ENCODE measurements at places on chromosomes 12 and 14.
A peak's percentile ranks its signal among the peaks of the same experiment; 100 is the strongest.

DNA sequence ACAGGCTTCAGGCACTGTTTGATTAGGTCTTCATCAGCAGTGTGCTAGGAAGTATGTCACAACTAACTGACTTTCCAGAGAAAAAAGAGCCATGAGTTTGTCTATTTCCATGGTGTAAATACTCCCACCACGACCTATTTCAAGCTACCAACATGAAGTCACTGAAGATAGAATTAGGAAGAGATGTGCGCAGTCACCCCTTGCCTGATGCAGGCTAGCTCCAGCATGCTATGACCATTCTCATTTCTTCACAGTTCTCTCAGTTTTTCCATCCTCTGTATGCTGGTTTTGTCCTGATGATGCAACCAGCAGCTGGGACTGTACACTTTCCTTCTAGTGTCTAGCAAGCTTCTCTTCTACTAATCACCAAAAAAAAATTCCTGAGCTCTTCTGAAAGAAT, 191.6 kb upstream of the NUDT4 start:
- DNase-seq = no peak

DNA sequence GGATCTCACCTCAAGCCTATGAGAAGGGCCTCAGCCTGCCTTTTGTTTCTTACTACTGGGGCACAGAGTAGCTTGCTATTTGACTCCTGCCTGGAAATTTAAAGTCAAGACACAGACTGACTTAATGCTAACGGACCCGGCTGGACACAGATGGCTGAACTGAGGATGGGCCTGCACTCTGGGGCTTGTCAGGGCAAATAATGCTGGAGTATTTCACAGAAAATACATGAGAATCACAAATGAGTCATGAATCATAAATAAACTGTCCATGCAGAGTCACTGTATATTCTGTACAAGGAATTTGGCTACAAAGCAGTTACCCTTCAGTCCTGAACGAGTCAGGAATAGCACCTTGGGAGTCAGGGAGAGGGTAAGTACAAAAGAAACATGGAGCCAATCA, 683.2 kb upstream of the FOXG1 start:
- no peak for DNase-seq

DNA sequence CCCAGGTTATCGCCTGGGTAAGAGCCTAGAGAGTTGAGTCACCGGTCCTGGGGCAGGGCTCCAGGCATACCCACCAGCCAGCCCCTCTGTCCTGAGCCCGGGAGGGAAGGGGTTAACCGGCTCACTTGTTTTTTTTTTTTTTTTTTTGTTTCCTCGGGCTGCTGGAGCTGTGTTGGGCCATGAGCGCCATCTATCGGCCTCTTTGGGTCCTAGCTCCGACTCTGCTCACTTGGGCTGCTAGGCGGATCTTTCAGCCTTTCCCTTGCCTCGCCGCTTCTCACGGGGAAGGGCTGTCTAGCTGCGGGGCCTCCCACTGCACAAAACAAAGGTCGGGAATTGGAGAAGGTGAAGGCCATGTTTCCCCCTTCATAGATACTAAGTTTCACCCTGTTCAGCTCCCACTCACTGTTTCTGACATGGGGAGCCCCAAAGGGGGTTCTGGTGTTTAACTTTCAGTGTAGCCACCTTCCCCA, 2.8 kb upstream of the SMUG1 start:
- DNase-seq = peak; percentile 77

DNA sequence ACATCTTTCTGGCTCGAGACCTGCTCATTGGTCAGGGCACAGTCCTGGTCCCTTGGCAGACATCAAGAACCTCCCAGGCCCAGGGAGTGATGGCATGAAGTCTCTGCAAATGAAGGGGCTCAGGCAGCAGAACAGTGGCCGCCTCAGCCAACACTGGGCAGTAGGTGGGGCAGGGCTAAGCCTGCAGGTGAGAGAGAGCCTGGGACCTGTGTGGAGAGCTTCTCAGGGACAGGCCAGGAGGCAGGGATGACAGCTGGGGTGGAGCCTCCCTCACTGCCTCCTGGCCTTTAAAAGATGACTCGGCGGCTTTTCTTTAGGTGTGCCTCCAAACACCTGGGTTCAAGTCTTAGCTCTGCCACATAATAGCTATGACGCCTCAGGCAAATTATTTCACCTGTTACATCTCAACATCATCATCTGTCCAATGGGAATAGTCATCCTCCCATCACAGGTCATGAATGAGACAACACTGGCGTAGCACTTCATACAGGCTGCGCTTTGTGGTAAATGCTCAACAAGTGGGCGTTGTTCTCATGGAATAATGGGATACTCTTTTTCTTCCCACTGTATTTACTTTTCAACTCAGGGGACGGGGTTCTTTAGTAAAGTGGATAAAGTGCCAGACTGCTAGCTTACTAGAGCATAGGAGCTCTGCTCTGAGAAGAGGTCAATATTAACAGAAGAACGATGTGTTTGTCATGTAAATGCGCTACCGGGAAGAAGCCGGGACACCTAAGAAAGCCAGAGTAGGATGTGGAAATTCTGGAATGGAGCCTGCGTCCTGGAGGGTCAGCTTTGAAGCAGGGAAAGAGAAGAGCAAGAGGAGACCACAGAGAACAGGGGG, 277.4 kb downstream of the FOXN3 start:
- no peak for DNase-seq

DNA sequence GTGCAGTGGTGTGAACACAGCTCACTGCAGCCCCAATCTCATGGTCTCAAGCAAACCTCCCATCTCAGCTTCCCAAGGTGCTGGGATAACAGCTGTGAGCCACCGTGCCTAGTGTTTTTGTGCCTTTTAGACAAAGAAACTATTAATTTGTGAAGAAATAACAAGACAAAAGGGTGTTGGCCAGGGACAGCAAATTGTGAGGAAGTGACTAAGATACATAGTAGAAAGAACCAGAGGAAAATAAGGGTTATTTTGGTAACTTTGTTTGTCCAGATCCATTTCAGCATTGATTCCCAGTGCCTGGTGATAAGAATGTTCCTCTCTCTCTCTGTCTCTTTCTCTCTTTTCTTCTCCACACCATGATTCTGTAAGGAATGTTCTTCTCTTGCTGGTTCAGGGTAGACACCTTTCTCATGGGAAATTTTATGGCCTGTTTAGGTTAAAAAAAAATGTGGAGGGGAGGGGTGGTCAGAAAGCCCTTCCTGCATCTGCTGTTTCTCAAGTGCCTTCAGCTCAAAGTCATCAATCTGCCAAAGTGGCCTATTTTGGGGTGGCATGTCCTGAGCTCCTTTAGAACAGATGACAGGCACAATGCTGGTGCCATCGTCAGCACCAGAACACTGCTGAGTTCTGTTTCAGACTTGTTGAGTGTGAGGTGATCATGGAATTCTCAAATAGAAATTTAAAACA, 184.4 kb upstream of the EEA1 start:
- DNase-seq = no peak

GRCh38 chr14:87397499-87397898, 595.5 kb downstream of the GALC start:
- DNase-seq = no peak

DNA sequence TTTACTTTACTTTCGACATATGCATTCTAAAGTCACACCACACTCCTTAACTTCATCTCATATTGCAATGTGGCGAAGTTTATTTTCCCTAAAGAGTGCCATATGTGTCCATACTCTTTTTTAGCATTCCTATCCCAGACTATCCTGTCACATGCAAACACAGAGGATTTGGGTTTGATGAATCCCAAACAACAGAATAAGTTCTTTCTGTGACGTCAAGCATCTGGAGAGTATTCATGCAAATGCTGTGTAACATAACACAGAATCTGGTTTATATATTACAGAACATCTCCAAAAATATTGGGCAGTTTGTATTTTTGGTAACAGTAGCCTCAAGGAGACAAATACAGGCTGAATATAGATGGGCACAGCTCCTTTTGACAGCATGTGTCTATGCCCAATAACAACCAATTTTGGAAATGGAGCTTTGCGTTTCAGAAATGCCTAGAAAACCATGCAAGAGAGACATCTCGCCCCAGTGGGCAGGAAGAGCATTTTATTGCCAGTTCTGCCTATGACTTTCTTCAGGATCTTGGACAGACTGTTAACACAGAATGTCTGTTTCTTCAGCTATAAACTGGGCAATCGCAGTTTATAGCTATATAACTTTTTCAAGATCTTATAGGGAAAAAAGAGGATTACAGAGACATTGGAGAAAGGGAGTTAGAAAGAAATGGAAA, 190.8 kb downstream of the ADAMTS20 start:
- DNase-seq = no peak

- no peak for DNase-seq
Measured at GRCh38 chr14:28406196-28406595, 360.4 kb upstream of the FOXG1 start.
